ENCODE measurements at places on chromosomes 7 and 10.

DNA sequence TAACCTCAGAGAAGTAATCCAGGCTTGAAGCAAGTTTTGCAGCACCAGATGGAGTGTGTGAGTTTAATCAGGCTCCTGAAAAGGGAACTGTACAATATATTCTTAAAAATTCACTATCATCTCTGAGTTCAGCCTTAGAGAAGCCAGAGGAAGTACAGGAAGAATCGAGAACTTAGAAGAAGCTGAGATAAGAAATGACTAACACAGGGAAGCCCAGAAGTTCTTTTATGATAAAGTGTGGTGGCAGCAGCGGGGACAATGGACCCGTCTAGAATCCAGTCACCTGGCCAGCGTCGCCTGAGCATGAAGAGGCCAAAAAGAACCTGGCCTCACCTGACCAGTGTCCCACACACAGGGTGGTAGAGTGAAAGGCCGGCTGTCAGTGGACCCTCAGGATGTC lies 161.0 kb downstream of the USP6NL start:
- no peak for DNase-seq

DNA sequence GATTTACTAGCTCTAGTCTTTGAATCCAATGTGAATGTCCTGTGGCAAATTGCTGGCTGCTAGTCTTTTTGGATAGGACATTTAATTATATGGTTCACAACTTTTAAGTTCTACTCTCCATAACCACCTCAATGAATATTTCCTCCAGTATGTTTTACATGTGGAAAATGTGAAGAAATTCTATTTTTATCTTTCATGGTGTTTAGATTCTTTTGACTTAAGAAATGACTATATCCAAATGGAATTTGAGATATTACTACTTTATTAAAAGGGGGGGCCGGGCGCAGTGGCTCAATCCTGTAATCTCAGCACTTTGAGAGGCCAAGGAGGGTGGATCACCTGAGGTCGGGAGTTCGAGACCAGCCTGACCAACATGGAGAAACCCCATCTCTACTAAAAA lies 202.0 kb downstream of the ARL4A start:
- no peak for DNase-seq

- DNase-seq = no peak
These were observed 185.5 kb downstream of the BMPER start for GRCh38 chr7:34090816-34091215.

- no peak for DNase-seq
These were observed 273.7 kb downstream of the SEMA3D start for GRCh38 chr7:84912993-84913635.

DNA sequence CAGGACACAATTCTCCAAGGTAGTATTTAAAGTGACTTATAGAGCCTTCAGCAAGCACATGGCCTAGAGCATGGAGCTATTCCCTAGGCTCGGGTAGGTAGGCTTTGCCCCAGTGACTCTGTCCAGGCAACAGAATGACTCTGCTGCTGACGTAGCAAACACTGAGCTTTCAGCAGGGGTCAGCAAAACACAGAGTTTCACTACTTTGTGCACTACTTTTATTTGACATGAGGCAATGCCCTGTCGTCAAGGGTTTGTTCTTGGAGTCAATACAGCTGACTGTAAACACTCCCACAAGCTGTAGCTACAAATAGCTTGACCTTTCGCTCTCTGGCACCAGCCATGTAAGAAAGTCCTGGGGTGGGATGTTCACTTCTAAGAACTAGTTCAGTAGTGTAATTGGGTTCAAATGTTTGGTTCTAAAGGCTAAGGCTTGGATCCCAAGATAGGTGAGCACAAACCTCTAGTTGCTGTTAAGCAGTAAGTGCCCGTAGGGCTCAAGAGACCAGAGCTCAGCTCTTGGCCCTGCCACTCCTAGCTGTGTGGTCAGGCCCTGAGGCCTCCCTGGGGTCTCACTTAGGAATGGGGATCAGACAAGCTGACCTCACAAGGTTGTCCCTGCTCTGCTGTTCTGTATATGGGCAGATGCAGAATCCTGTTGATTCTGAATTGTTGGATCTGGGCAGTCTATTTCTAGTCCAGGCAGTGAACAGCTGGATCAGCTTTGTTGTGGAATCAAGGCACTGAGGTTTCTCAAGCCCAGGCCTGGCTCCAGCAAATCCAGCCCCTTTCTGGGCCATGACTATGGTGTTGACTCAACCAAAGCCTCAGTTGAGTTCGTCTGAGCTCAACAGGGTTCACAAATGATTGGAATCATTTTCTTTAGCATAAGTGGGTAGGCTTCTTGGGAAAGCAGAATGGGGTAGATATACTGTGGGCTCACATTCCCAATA lies 10.7 kb downstream of the NODAL start:
- DNase-seq = no peak

GRCh38 chr10:49484486-49485235 lies 54.3 kb downstream of the ERCC6 start:
- no peak for DNase-seq

- DNase-seq = peak; percentile 80
These were observed 62.4 kb downstream of the LSM5 start for GRCh38 chr7:32427769-32428291.

- no peak for DNase-seq
These were observed 194.4 kb downstream of the RELN start for GRCh38 chr7:103795107-103795506.

- DNase-seq = no peak
These were observed 42.8 kb upstream of the ZRANB1 start for GRCh38 chr10:124899151-124899550.

- no peak for DNase-seq
These were observed 58.1 kb downstream of the PKD1L1 start for GRCh38 chr7:47890125-47890524.

GRCh38 chr7:80480566-80480965 lies 31.3 kb downstream of the GNAT3 start:
- no peak for DNase-seq

DNA sequence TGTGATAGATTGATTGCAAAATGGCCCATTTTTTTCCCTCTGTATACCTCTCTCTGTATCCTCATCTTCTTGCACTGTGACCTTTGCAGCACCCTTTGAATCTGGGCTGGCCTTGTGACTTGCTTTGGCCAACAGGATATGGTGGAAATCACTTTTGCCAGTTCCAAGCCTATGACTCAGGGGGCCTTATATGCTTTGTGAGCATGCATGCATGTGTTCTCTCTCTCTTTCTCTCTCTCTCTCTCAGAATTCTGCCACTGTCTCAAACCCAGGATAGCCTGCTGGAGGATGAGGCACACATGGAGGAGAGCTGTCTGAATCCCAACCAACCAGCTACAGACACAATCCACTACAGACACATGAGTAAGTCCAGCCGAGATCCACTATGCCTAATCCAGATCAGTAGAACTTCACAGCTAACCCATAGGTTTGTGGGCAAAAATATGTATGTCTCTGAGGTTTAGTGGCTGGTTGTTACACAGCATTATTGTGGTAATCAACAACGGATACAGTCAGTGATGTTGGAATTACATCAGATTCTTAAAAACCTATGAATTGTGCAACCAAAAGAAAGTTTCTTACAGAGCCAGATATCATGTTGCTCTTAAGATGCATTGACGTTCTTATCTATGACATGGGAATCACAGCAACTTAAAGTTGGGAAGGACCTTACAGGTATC lies 41.8 kb upstream of the ABCB4 start:
- no peak for DNase-seq

DNA sequence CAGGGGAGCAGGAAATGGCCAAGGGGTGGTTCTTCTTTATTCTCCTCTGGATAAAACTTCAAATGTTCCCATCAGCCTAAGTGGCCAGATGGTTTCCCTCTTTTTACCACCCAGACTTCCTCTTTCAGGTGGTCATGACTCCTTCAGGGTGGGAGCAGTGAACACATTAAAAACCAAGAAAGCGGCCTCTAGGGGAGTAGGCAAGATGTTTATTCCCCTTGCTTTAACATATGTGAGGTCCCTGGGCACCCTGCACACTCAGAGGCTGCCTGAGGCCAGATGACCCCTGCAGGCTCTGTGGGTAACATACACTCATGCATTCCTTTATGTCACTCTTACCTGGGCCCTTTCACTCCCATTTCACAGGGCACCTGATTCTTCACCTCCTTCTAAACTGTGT lies 357.4 kb downstream of the ABCA13 start:
- DNase-seq = no peak

- DNase-seq = peak; percentile 90
These were observed 4.3 kb upstream of the MARVELD1 start for GRCh38 chr10:97708976-97709946.

- no peak for DNase-seq
These were observed 319.1 kb downstream of the PTEN start for GRCh38 chr10:88182601-88182930.

DNA sequence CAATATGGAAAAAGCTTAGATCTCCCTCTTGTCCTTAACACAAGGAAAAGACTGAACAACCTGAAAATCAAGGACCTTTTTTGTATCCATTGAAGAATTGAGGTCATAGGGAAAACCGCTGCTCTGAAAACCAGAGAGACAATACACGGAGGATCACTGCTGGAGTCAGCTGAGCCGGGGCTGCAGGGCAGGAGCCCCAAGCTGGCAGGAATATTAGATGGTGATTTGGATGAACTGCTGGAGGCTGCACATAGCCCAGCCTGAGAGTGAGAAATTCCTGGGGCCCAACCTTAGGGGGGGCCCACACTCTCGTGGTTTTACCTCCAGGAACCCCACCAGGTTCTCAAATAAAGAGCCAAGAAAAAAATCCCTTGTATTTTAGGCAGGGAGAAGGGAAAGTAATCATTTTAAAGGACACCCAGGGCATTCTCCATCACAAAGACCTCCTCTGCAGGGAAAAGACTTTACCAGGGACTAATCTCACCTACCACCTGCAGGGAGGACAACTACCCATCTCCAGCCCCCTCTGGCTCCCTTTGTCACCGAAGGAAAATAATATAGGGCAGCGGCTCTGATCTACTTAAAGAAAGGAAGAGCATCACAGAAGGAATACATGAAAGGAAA lies 55.4 kb upstream of the RNF32 start:
- DNase-seq = no peak

DNA sequence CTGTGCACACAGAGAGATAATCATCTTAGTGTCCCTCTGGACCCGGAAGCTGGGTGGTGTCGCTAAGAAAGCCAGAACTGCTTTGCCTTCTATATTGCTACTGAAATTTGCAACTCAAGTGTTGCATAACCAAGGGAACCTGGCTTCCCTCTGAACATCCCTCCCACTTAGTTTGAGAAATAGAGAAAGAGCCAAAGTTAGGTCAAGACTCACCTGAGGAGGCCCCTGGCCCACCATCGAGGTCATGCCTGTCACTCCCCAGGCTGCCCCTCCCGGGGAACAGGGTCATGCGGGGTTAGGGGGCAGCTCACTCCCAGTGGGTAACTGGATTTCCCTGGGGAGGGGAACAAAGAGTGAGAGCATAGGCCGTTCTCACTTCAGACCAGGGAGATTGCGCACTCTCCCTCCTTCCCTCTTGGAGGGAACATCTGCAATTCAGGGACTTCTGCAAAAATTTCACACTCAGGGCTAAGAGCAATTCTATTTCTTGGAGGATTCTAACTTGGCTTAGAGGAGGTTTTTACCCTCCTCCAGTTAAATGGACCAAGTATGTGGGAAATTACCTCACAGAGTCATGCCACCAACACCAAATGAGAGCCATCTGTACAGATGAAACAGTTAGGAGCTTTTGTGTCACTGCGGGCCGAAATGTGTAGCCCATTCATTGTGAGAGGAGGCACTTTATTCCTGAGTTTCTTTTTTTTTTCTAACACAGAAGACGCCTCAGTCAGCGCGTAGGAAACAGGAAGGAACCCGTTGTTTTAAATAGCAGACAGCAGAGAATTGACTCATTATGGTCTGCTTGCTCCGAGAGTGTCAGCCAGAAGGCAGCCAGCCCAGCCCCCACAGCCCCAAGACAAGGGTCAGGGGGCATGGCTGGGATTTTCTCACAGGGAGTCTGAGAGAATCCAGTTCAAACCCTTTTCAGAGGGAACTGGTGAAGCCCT lies 221.3 kb downstream of the ARHGAP12 start:
- peak; percentile 85 for DNase-seq

- no peak for DNase-seq
These were observed 291.0 kb downstream of the RNLS start for GRCh38 chr10:88292185-88292514.

DNA sequence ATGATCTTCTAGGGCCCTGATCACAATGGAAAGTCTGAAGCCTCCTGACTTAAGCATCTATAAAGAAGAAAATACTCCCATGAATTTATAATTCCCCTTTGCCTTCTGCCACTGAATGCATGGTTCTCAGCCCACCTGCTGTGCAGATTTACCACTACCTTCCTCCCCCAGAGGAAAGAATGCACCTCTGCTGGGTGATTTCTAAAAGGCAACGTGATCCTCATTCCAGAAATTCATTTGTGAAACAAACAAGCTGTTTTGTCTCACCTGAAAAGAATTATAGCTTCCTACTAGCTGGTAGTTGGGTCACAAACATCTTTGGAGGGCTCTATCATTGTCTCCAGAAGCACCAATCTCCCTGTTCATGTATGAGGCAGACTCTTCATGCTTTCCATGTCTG lies 320.2 kb downstream of the CDC14C start:
- no peak for DNase-seq

DNA sequence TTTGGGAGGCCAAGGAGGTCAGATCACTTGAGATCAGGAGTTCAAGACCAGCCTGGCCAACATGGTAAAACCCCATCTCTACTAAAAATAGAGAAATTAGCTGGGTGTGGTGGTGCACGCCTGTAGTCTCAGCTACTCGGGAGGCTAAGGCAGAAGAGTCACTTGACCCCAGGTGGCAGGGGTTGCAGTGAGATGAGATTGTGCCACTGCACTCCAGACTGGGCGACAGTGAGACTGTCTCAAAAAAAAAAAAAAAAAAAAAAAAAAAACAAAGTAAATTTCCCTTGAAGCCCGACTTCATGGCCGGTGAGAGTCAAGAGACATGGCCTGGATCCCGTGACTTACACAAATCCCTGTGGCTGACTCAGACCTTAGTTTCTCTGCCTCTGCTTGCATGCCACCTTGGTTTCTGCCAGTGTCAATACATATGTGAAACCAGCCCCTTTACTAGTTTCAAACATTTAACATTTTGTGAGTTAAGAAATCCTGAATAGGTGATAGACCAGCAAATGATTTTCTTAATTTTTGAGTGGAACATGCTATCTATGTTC lies 62.8 kb downstream of the ZEB1 start:
- DNase-seq = no peak

DNA sequence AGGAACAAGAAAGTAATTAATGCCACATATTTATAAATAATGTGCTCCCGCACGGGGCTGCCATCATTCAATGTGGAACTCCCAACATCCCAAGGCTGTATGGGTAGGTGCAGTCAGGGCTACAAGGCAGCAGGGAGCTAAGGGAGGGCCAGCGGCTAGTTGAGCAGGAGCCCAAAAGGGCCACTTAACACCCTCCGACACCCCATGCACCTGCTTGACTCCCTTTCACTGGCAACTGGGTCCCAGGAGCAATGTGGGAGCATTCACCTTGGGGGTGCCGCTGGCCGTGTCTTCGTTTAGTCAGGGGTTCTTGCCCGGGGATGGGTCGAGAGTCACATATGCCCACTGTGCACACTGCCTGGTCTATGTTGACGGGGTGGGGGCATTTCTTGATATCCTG lies 27.9 kb downstream of the SCART1 start:
- no peak for DNase-seq

- DNase-seq = peak; percentile 75
These were observed 18.8 kb downstream of the ZC3HAV1L start for GRCh38 chr7:139016931-139017511.
